Ovary (tissue), 10 donors: ENCODE measurements at places on chromosomes 4 and X.

DNA sequence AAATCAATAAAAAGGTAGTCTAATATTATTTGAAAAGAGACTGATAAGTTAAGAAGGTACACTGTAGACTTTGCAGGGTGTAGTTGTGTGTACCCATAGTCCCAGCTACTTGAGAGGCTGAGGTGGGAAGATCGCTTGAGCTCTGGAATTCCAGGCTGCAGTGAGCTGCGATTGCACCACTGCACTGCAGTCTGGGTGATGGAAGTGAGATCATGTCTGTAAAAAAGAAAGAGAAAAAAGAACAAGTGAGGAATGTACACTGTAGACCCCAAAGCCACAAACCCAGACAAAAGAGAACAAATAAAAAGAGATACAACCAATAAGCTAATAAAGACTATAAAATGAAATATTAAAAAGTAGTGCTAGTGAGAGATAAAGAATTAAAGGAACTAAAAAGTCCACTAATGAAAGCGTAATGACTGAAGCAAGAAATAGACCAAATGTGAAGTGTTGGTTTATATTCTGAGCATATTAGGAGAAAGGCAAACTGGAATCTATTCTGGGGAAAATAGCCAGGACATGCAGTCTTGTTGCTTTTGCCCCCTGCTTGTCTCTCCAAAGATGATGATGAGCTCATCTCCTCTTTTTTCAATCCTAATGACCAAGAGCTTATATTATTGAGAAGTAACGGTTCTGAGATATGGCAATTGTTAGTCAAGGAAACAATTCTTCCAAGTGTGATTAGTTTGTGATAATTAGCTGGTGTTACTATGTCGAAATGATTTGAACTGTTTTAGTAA is 19.1 kb downstream of the GSX2 start:
- DNase-seq = no peak

GRCh38 chr4:26105815-26106699 is 192.0 kb downstream of the SMIM20 start:
- no peak for DNase-seq

DNA sequence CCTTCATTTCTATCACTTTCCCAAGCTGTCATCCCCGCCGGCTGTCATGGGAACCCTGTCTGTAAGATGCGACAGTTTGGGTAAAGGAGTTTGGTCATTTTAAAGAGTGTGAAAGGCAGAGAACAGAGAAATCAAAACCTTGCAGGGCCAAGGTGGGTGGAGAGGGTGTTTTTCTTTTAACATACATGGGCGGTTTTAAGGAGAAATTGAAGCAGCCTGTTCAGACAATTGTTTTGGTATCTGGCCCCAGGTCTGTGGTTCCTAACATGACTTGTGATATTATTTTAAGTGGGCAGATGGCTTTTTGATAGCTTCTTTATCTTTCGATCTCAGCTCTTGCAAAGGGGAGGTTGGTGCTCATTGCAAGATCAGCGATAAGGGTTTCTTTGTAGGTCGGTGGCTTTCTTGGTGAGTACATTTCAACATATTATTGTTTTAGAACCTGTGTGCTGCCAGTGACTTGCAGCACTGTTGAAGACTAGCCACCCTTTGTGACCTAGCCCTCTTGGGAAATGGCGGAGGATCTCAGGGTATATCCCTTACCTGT is 3.7 kb downstream of the PPP1R3F start:
- DNase-seq = no peak

GRCh38 chr4:86891762-86892635 is at the start of gene C4orf36:
Gene C4orf36 (minus strand): TSS chr4:86892422. CDS start chr4:86891520, 902 bp downstream.
- DNase-seq = peak; percentile 63

GRCh38 chrX:1391370-1391706 is 575 bp downstream of the SLC25A6 start:
- peak; percentile 94 for DNase-seq

DNA sequence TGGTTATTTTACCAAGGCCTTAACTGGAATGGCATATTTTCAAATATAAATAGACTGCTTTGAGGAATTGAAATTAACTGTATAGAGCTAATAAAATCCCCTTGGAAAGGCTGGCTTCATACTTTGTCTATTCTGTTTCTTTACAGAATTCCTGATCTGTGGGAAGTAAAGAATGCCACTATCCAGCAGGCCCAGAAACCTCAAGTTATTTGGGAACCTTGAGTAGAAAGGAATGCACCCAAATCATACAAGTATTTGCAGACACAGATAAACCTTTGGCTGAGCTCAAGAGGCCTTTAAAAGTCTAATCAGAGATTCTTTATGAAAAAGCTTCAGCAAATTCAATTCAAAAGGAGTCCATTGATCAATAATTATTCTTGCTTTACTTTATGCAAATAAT is 975.7 kb upstream of the PABPC4L start:
- no peak for DNase-seq

- DNase-seq = peak; percentile 23
Observed at GRCh38 chrX:34656467-34656841, 631 bp downstream of the TMEM47 start.

- DNase-seq = no peak
Observed at GRCh38 chrX:11190745-11191510, 79.8 kb downstream of the HCCS start.

DNA sequence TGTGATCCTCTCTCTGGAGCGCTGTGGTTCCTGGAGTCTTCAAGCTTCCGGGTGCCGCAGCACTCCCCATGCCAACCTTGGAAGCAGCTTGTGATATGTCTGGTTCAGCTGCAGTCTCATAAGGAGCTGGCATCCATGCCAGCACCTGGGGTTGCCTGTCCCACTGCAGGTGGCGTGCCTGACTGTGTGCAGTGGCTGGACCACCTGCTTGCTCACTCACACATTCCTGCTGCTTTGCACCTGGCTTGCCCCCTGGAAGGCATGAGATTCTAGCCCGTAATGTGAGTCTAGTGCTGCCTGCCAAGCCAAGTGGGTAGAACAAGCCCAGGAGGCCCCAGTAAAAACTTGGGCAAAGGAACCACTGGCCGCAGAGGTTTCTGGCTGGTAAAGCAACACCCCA is 687.2 kb upstream of the AADAT start:
- no peak for DNase-seq

GRCh38 chr4:126238013-126238412 is 923.3 kb downstream of the FAT4 start:
- DNase-seq = no peak
